ENCODE measurements at places on chromosomes 1 and 21. TPM values are rescaled to one million over a fixed set of nuclear protein-coding genes. Genes with fewer than 3 reads are reported as not detected.

The TFF3 gene
- total RNA-seq: 1,055 TPM

The FMO3 gene
- total RNA-seq: not detected

The SYTL1 gene
- total RNA-seq: not detected

The CYP4Z1 gene
- total RNA-seq: 0.20 TPM

The NOS1AP gene
- under 0.01 TPM for total RNA-seq

The BCL2L15 gene
- total RNA-seq: under 0.01 TPM

The SPATA21 gene
- total RNA-seq: not detected

The OR2T29 gene
- not detected for total RNA-seq

The WDR64 gene
- total RNA-seq: not detected

The SMG7 gene
- total RNA-seq: 12.2 TPM

The AMY1B gene
- total RNA-seq: not detected

The SYPL2 gene
- not detected for total RNA-seq

The ADGRL4 gene
- total RNA-seq: 109 TPM

The RHD gene
- 0.20 TPM for total RNA-seq

The RO60 gene
- 154 TPM for total RNA-seq

The PRUNE1 gene
- 5.6 TPM for total RNA-seq

The LCE1B gene
- not detected for total RNA-seq

The CRNN gene
- not detected for total RNA-seq

The F13B gene
- total RNA-seq: under 0.01 TPM

The TSPAN1 gene
- 0.22 TPM for total RNA-seq

The KLHL21 gene
- 18.3 TPM for total RNA-seq

The OR2T35 gene
- total RNA-seq: not detected

The ZSWIM5 gene
- total RNA-seq: 4.8 TPM

The FMO4 gene
- 0.79 TPM for total RNA-seq

The ICOSLG gene
- total RNA-seq: 0.65 TPM

The MPZ gene
- total RNA-seq: 0.60 TPM

The KLHDC9 gene
- 0.99 TPM for total RNA-seq

The CELA3B gene
- total RNA-seq: not detected

The AKT3 gene
- 32.0 TPM for total RNA-seq

The TSPEAR gene
- under 0.01 TPM for total RNA-seq

The NPR1 gene
- 5.9 TPM for total RNA-seq

The LCE1F gene
- not detected for total RNA-seq

The CLCA4 gene
- total RNA-seq: not detected

The TINAGL1 gene
- 317 TPM for total RNA-seq

The UBE2G2 gene
- total RNA-seq: 92.3 TPM

The TNFRSF14 gene
- total RNA-seq: 177 TPM

The GJA5 gene
- 0.87 TPM for total RNA-seq

The GTF2B gene
- total RNA-seq: 28.8 TPM

The CFAP141 gene
- not detected for total RNA-seq

The FAM177B gene
- not detected for total RNA-seq

The LAD1 gene
- not detected for total RNA-seq

The MAEL gene
- total RNA-seq: not detected

The RSBN1 gene
- 5.7 TPM for total RNA-seq

The MAP3K21 gene
- 0.44 TPM for total RNA-seq

The RGS13 gene
- not detected for total RNA-seq

The GRIK1 gene
- total RNA-seq: 0.20 TPM

The PAPPA2 gene
- under 0.01 TPM for total RNA-seq

The SEC16B gene
- total RNA-seq: 0.22 TPM

The NUDT4B gene
- total RNA-seq: 8.7 TPM

The CRYBG2 gene
- total RNA-seq: not detected

The GPA33 gene
- not detected for total RNA-seq

The PBXIP1 gene
- 85.2 TPM for total RNA-seq

The UBE2J2 gene
- 34.9 TPM for total RNA-seq
